ENCODE measurements at places on chromosomes 1 and 21.

DNA sequence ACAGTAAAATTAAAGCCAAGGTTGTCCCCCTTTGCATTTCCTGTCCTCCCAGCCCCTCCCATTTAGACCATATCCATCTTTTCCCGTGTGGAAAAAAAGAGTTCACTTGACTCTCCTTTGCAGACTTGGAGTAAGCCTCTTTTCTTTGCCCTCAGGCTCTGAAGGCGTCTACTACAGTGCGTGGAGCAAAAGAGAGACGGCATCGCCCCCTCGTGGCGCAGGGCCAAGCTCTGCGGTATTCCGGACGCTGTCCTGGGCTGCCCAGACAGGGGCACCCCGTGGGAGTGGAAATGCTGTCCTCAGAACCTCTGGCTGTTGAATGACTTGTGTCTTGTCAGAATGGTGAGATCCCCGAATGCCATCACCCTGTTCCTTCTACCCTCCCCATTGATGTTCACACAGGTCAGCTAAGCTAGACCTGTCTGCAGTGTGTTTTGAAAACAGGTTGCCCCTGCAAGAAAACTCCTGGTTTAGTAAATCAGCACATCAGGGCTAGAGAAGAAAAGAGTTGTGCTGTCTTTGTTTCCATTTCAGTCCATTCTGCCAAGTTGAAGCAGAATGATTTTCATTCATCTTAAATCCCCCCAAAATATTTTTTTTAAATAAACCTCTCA, 12.3 kb upstream of the GJA8 start:
- peak; percentile 66 for DNase-seq

DNA sequence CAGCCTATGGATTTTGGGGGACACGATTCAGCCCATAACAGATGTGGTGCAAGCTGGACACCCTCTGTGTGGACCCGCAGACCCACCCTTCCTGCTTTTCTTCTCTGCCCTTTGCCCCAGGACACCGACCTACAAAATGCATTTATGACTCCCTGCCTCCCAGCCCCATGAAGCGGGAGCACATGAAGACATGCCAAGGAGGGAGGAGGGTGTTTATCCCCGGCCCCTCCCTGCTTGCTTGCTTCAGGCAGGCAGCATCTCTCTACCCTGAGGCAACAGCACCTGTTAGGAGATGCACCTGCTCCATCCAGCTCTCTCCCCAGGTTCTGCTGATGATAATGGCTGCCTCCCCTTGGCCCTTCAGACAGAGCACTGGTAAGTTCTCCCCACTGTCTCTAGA, 187.5 kb downstream of the PSMG1 start:
- no peak for DNase-seq

GRCh38 chr21:46061950-46062349, 36.0 kb upstream of the COL6A2 start:
- DNase-seq: no peak

DNA sequence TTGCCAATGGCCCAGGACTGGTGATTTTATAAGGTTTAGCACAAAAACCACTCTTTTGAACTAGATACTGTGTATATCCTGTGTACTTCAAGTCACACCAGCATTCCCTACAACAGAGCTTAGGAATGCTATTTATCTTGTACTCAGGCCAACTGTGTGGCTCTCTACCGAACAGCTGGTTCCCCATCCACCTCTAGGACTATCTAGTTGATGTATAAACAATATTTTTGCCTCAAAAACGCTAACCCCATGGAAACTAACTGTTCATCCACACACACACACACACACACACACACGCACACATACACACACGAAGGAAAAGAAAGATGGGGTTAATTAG, 28.7 kb upstream of the SLC45A3 start:
- DNase-seq: no peak

DNA sequence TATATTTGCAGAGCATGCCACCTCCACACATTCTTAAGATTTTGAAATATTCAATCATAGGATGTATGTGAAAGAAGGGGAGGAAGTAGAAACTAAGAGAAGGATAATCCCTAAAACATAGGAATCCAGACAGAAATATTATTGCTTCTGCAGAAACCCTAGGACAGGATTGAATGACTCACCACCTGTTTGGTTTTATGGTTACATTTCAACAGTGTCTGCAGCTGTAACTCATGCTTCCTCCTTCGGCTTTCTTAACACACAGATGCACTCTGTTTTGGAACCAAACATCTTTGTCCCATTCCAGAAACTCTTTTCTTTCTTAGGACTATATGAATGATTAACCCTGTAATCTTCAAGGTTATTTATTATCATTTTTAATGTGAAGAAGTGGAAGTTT, 20.7 kb downstream of the RGS7 start:
- no peak for DNase-seq

DNA sequence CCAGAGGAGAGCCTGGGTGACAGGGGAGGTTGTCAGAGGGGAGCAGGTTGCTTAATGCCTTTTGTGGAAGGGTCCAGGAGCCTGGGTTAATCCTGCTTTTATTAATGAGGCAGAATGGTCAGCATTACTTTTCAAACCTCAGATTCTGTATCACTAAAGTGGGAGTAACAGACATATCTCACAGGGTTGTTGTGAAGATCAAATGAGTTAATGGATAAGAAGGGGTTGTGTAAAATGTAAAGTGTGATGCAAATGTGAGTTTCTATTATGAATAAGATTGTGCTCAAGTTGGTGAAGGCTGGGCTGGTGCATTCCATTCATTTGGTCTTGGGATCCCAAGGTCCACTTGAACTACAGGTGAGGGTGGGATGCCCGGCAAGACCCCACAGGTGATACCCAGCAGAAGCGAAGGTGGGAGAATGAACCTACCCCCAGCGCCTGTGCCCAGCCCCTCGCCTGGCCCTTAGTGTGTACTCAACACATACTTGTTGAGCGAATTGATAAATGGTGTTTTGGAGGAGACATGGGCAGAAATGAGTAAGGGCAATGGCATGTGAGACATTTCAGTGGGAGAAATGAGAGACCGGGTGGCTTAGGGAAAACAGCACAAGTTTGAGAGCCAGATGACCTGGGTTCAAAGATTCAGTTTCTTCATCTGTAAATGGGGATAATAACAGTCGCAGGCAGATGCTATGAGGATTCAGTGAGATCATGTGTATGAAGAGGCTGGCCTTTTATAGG, 6.2 kb downstream of the SLC26A9 start:
- DNase-seq: no peak

DNA sequence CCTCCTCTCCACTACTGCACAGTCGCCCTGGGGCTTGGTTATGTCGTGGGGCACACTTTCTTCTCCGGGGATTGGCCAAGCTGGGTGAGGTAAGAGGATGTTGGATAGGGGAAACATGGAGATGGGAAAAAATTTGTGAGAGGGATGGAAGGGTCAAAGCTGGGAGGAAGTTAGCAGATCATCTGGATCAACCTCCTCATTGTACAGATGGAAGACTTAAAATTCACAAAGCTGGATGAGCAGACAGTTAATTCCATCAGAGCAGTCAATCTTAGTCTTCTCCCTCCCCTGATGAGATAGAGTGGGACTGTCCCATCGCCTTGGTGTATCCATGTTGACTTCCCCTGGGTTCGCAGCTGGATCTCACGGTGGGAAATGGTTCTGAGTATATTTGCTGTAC, 69.6 kb upstream of the CNTN2 start:
- no peak for DNase-seq

DNA sequence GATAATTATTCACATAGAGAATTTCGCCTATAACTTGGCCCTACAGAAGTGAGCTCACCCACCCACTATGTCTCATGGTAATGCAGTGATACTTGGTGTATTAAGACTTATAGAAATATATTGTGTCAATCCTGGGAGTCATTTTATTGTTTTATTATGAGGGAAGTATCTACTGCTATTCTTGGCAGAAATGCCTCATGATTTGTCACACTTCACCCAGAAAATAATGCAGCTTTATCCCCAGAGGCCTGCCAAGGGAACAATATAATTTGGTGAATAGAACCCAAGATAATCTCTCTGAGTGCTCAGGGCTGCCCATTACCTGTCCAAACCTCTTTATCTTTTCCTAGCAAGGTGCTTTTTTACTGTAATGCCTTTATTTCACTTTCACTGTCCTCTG, 98.0 kb downstream of the ZP4 start:
- DNase-seq: no peak

GRCh38 chr1:27672750-27673112, 739 bp upstream of the IFI6 start:
- no peak for DNase-seq

- DNase-seq: no peak
Measured at GRCh38 chr21:14900058-14900457, 164.7 kb downstream of the NRIP1 start.

DNA sequence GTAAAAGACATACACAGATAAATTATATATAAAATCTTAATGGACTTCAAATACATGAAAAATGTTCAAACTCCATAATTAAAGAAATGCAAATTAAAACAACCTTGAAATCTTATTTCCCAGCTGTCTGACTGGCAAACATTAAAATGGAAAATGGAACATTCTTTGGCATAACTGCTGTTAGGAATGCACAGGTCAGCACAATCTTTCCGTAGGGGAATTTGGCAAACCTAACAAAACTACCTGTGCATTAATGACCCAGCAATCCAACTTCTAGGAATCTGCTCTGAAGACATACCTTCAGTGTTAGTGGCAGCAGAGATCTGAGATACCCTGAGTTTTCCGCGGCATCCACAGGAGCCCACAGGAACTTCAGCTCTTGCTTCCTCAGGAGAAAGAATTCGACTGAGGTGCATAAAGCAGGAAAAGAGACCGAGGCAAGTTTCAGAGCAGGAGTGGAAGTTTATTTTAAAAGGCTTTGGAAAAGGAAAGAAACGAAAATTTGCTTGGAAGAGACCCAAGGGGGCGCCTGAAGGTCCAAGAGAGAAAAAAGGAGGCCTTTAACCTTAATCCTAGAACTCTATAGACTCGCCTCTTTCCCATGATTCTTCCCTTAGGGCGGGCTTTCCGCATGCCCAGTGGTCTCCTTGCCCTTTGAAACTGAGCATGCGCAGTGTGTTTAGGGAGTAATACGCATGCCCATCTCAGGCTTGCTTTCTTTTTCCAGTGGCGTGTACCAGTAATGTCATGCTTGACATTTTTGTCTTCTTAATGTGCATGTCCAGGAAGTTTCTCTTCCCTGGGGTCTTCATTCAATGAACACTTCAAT, 24.8 kb downstream of the LYPD8 start:
- DNase-seq: no peak

DNA sequence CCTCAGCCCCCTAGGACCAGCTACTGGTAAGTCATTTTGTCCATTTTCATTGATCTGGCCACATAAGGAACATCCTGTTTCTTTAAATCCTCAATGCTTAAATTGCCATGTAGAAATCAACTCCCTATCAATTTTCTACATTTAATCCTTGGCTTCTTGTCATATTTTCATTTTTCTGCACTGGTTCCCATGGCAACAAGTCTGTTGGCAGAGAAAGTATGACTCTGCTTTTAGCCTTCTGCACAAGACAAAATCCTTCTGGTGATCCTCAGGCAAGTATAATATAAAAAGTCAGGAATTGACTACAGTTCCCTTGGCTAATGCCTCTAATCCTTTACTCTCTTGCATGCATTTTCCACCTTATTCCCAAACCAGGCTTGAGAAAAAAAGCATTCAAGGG, 65.0 kb downstream of the LRRC40 start:
- DNase-seq: peak; percentile 64

DNA sequence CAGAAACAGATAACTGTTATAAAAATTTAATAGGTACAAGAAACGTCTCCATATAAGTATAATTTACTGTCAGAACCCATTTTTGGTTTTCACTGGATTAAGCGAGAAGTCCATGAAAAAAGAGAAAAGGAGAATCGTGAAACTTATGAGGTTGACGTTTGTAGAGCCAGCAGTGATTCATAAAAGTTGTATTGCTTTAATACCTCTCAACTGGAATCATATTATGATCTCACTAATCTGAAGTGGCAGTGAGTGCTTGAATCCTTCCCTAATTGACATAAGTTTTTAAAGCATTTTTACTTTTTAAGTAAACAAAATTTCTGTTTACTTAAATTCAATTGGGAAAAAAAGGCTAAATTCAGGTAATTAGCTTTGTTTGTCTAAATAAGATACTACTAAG, 315.3 kb downstream of the TPR start:
- no peak for DNase-seq

DNA sequence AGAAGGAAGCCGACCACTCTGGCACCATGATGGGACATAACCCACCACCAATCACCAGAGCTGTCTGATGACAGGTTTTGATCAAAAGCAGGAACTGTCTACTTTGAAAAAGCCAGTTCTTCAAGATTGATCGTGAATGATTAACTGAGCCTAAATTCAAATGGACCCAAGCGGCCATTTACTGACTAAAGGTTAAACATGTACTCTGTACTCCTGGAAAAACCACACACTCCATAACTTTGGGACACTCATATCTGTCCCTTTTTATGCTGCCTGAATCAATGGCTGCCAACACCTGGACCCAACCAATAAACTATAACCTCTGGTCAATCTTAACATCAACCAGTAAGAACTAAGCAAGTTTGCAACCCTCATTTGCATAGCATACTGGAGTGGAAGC, 206.6 kb downstream of the URB2 start:
- DNase-seq: no peak

DNA sequence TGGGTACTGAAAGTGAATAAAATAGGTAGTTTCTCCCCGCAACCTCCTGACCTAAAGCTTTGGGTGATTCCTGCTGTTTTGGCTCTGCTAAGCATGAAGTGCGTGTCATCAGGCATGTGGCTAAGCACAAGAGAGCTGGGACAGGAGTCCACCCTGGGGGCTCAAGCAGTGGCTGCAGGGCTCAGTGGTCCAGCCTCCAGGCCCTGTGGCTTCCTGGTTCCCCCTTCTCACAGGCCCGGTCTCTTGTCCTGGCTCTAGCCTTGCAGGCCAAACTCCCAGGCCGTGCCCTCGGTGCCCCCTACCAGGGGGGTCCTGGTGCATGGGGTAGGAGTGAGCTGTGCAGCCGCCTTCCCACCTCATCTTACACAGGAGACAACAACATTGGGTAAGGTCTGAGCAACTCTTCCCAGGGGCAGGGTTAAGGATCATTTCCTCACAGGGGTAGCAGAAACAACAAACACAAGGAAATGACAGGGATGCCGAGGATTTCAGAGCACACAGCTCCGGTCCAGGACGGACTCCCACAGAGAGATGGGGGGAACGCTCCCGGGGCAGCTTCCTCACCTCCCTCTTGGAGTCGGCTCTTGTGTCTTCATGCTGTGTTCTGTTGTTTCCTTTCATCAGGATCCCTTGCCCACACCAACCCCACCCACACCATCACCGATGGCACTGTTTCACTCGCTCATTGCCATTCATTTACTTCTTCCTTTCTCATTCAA, 19.8 kb upstream of the SLC2A1 start:
- no peak for DNase-seq

GRCh38 chr1:229349463-229350385, 6.9 kb upstream of the CCSAP start:
- no peak for DNase-seq

Data from right hindlimb (tissue), 1 donor.